ENCODE measurements at places on chromosomes 11 and 22.
A peak's percentile ranks its signal among the peaks of the same experiment; 100 is the strongest.

DNA sequence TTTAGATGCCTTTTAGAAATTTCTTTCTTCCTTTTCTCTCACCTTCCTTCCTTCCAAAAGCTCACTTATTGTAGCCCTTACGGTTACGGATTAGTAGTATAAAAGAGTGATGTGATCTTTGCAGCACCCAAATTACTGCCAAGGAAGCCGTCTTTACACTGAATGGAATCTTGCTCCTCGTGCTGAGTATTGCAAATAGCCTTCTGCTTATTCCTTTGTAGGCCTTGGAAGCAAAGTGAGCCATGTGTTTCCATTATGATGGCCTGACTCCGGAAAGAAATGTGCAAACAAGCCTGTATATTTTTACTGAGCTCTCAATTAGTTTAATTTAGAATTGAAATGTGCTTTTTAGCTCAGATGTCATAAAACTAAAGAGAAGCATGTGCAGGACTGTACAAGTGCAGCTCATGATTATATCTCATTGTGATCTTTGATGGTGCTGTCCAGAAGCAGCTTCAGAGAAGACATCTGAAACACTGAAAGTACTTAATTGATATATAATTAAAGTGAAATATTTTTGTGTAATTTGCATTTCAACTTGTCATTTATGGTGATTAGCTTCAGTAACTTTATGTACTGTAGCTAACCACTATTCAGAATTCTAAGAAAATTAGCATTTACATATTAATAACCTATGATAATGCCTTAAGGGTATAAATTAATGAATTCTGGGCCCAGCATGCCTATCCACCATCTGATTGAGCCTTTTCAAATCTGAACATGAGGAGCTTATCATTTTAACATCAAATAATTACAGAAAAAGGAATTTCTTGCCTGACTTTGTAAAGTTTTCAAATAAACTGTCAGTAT is 129.3 kb downstream of the GRIA4 start:
- no peak for DNase-seq

DNA sequence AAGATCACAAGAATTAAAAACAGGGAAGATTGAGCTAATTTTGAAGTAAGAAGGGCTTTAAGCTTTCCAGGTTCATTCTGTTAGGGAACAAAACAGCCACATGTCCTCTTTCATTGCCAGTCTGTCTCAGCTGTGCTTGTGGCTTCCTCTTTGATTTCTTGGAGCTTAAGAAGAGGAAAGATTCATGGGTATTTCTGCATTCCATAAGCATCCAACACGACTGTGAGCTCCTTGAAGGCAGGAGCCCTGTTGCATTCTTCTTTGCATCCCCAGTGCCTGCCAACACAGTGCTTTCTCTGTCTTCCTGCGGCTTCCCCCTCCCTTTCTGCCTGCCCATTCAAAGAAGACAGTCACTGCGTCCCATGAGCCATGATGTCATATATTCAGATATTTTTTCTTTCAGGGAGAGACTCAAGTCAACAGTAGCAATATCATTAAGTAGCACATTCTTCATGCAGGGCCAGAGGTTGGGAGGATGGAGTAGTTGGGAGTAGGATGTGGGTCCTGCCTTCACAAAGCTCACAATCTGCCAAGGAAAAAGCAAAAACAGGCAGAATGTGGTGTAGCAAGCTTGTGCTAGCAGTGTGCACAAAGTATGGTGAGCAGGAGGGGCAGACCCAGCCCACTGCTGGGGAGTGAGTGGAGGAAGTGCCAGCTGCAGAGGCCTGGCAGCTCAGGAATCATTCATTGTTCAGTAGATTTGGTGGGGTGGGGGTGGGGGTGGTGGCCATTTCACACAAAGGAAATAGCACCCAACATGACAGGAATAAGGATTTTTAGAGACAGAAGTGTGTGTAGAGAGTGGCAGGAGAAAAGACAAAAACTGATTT is 162.1 kb upstream of the RASSF10 start:
- no peak for DNase-seq

- DNase-seq: no peak
Measured at GRCh38 chr11:1130276-1131032, 27.3 kb upstream of the MUC5AC start.

- no peak for DNase-seq
Measured at GRCh38 chr11:6742260-6742659, 29.5 kb downstream of the OR2AG2 start.

GRCh38 chr11:48081151-48082010 is 101.0 kb downstream of the PTPRJ start:
- DNase-seq: no peak

DNA sequence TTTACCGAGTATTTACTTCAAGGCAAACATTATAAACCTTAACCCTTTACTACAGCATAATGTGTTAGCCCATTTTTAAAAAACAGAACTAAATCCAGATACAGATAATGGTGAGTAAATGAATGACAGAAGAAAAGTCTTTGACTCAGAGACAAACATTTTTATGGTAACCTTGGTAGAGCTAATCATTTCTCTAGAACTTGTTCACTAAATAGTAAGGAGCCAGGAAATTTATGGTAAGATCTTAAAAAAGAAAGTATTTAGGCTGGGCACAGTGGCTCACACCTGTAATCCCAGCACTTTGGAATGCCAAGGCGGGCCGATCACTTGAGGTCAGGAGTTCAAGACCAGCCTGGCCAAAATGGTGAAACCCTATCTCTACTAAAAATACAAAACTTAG is 11.5 kb upstream of the FUT4 start:
- no peak for DNase-seq

- no peak for DNase-seq
Measured at GRCh38 chr22:36478966-36479365, 2.5 kb downstream of the TXN2 start.

DNA sequence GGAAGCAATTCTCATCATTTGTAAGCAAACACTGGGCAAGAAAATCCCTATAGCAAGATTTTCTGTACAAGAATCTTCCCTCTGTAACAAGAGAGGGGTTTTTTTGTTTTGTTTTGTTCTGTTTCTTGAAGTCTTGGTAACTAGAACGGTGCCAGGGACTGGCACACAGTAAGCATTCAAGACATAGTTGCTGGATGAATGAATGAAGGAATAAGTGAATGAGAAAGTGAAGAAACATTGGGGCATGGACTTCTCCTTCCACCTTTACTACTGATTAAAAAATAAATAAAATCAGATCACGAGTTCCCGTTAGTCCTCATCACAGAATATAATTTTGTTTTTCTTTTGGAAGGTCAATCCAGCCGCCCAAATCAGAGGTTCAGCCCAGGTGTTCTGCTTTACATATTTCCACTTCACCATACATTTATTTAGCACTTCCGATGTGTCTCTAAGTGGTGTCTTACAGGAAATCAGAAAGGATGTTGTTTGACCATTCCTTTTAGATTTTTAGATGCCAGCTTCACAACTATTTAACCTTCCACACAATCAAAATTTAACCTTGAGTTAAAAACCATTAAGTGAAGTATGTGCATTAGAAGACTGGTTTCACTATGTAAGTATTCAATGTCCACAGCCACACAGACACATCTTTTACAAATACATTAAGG is 281.2 kb downstream of the CADM1 start:
- DNase-seq: no peak

DNA sequence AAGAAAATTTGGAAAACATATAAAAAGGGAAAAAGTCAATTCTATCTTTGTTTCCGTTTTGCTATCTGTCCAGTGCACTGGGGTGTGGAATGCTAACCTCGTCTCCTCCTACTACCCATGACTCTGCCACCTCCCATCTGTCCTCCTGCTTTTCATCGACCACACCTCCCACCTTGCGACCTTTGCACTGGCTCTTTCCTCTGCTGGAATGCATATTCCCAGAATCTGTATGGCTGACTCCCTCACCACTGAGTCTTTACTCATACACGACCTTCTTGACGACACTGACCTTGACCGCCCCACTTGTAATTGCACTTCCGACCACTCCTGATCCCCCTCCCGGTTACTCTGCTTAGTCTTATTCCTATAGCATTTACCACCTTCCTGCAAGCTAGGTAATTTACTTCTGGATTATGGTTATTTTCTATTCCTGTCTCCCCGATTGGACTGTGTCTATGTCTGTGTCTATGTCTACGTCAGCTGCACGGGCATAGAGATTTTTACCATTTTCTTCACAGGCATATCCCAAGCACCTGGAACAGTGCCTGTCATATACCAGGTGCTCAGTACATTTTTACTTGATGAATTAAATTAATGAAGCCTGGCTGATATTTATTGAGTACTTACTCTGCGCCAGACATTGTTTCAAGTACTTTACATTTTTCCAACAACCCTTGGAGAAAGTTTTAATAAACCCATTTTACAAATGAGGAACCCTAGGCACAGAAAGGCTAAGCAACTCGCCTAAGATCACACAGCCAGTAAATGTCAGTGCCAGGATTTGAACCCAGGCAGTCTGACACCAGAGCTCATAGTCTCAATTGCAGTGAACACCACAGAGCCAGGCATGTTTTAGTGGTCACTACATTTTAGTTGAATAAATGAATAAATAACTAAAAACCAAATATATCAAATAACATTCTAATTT is 89.3 kb upstream of the SLC22A12 start:
- no peak for DNase-seq

DNA sequence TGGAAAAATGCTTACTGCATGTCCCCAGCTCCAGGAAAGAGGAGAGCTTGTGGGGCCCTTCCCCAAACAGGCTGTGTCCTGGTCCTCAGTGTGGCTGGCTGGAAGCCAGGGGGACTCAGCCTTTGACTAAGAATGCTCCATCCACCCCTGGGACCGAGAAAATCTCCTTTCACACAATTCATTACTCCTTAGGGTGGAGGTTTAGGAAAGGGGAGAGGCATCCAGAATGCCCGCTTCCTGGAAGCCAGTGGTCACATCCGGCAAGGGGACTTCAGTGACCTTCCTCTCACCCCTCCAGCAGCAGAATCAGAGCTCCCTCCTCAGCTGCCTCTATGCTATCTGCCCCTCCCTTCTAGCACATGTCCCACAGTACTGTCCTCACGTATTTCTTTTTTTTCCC is 21.9 kb downstream of the ATG16L2 start:
- DNase-seq: no peak

- DNase-seq: no peak
Measured at GRCh38 chr22:30919973-30920372, 48.6 kb downstream of the MORC2 start.

- no peak for DNase-seq
Measured at GRCh38 chr22:17960695-17961445, 63.5 kb downstream of the MICAL3 start.

GRCh38 chr22:24392218-24392931 is 35.0 kb upstream of the ADORA2A start:
- DNase-seq: no peak

GRCh38 chr22:46107089-46107664 is 43.1 kb upstream of the PPARA start:
- no peak for DNase-seq

DNA sequence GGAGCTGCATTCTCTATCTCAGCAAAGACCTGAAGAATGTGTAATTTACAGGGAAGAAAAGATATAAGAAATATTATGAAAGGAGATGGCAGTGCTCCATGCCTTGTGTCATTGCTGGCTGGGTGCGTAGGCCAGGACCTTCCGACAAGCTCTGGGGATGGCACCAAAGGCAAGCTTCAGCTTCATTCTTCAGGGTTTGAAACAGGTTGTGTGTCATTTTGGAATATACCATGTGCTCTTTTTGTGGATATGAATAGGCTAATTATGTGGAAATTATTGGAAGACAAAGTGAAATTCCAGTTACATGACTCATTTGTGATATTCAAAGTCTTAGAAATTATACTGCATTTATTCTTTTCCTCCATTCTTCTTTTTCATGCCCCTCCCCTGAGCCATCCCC is 5.7 kb upstream of the KIRREL3 start:
- no peak for DNase-seq

- no peak for DNase-seq
Measured at GRCh38 chr11:114121804-114122504, 62.4 kb downstream of the ZBTB16 start.

- peak; percentile 78 for DNase-seq
Measured at GRCh38 chr22:30435674-30436126, 10.1 kb downstream of the MTFP1 start.

DNA sequence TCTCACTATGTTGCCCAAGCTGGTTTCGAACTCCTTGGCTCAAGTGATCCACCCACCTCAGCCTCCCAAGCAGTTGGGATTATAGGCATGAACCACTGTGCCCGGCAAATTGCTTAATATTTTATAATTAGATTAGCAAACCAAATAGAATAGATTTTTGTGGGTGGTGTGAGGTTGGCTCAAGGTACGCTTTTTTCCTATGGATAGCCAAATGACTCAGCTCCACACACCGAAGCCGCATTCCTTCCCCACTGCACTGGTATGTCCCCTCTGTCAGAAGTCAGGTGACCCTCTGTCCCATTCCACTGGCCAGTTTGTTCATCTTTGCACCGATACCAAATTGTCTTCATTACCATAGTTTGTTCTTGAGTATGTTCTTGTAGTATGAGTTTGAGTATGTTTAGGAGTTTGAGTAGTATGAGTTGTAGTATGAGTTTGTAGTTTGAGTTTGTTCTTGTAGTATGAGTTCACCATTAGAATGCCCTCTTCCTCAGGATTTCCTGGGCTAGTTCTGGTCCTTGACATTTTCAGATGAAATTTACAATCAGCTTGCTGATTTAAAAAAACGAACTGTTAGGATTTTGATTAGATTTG is 19.4 kb downstream of the SUSD2 start:
- no peak for DNase-seq

DNA sequence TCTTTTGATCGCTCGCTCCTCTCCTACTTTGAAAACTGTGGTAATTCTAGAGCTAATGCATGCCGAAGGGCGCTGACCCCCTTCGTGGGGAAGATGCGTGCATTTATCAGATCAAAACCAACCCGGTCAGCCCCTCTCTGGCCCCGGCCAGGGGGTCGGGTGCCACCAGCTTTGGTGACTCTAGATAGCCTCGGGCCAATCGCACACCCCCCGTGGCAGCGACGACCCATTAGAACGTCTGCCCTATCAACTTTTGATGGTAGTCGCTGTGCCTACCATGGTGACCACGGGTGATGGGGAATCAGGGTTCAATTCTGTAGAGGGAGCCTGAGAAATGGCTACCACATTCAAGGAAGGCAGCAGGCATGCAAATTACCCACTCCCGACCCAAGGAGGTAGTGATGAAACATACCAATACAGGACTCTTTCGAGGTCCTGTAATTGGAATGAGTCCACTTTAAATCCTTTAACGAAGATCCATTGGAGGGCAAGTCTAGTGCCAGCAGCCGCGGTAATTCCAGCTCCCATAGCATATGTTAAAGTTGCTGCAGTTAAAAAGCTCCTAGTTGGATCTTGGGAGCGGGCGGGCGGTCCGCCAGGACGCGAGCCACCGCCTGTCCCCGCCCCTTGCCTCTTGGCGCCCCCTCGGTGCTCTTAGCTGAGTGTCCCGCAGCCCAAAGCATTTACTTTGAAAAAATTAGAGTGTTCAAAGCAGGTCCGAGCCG is 3898.2 kb upstream of the OR11H1 start:
- DNase-seq: no peak

GRCh38 chr22:25452116-25452700 is 112.3 kb upstream of the GRK3 start:
- DNase-seq: no peak

- no peak for DNase-seq
Measured at GRCh38 chr11:57353852-57354251, 15.7 kb downstream of the P2RX3 start.

DNA sequence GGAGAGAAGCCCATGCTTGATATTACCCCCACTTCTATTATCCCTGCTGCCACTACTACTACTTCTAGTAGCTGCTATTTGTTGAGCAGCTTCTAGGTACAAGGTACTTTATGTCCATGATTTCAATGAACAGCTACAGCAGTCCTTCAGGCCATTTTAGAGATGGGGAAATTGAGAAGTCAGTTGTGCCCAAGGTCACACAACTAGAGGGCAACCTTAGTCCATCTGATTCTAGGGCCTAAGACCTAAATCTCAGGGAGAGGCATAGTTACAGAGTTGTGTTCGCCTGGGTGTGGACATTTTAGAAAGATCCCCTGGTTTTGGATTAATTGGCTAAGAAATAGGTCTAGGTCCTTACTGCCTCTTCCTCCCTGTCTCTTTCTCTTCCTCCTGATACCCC is 52.3 kb downstream of the MICAL2 start:
- no peak for DNase-seq
